M059J (cell line): ENCODE measurements at places on chromosomes 13 and 19.

DNA sequence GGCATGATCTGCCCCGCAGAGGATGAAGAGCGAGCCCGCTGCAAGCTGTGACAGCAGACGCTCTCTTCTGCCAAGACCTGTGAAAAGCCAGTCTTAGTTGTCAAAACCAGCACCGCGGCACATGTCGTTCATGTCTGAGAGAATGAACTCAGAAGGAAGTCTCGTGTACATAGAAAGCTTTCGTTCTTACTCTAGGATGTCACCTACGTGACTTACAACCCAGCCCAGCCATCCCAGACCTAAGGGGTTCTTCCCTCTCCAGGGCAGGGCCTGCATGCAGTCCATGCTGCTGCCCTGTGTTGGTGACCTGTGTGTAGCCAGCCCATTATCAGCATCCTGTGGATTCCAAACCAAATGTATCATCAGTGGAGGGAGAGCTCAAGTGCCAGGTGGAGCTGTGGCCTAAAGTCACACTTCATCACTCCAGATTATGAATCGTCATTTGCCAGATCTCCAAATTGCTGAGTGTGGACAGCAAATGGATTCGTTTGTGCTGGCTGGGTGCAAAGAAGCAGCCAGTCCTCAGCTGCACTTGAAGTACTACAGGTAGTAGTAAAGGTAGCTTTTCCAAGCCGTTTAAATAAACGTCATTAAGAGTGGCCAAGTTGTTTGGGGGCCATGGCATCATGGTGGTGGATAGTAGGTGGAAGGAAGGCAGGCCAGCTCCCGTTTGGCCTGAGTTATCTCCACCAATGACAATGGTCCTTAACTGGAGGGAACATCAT lies 73.9 kb upstream of the GPR183 start:
- no peak for DNase-seq

- DNase-seq = no peak
Measured at GRCh38 chr13:33139780-33140535, 123.7 kb downstream of the KL start.

DNA sequence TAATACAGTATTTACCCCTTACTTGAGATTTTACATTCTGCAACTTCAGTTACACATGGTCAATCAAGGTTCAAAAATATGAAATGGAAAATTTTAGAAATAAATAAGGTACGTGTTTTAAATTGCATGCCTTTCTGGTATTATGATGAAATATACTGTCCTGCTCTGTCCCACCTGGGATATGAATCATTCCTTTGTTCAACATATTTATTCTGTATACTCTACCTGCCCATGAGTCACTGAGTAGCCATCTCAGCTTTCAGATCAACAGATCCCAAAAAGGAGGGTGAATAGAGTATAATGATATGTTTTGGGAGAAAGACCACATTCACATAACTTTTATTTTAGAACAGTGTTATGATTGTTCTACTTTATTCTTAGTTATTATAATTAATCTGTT lies 37.8 kb downstream of the STOML3 start:
- DNase-seq = no peak

GRCh38 chr19:5292822-5293611 lies 47.6 kb downstream of the PTPRS start:
- DNase-seq = peak; percentile 80

- DNase-seq = no peak
Measured at GRCh38 chr13:75725736-75726135, 89.6 kb downstream of the LMO7 start.
